NCI-H1436 treated with DMSO at 0.1 percent for 48 hours (cell line): ENCODE measurements at places on chromosomes 3 and 15.

DNA sequence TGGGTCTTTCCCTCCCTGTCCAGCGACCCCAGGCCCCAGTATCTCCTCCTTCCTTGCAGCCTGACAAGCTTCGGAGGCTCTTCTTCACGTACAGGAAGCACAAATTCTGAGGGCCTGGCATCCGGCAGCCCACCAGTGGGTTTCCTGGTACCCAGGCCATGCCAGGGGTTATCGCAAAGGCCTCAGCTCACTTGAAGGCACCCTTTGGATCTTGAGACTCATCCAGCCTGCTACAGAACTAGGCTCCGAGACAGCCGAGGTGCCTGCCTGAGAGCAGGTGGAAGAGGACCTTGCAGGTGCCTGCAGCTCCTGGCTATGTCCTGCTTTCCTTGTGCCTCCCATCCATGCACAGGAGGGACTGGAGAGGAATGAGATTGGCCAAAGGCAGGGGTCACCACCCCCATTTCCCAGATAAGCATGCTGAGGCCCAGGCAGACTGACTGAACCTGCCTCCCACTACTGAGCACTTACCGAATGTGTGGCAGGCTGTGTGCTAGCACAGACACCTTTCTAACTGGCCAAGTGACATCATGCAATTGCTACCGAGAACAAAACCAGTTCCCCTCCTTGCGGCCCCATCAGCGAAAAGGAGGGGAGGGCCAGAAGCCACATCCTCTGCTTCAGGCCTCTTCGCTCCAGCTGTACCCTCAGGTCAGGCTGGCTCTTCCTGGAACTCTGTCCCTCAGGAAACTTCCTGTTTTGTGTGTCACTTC is 11.2 kb downstream of the SH2D7 start:
- DNase-seq = no peak

DNA sequence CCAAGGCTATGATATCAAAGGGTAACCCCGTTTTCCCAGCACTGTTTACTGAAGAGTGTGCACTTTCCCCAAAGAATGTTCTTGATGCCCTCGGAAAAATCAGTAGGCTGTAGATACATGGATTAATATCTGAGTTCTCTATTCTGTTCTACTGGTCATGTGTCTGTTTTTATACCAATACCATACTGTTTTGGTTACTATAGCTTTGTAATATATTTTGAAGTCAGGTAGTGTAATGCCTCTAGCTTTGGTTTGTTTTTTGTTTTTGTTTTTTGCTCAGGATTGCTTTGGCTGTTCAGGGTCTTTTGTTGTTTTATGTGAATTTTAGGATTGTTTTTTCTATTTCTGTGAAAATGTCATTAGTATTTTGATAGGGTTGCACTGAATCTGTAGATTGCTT is 95.1 kb downstream of the PLD1 start:
- no peak for DNase-seq

DNA sequence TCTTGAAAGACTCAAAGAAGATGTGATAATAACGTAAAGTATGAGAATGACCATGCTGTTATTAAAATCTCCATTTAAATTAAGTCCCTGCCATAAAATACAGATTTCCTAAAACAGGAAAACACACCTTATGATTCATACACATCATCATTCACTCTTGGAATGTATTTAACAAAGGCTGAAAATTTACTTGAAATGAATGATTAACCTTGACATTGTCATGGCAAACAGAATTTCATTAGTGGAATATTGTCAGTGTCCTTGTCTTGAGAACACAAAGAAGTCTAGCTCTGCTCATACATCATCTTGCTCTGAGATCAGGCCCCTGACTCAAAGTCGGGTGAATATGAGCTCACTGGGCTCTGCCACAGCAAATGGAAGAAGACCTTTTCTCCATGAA is 313.9 kb downstream of the FGF12 start:
- DNase-seq = no peak

DNA sequence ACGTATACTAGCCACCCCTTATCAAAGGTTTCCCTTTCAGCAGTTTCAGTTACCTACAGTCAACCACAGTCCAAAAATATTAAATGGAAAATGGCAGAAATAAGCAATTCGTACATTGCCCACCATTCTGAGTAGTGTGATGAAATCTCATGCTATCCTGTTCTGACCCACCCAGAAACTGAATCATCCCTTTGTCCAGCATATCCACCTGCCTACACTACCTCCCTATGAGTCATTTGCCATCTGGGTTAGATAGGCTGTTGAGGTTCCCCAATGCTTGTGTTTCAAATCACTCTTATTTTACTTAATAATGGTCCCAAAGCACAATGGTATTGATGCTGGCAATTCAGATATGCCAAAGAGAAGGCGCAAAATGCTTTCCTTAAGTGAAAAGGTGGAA is 15.3 kb upstream of the PHC3 start:
- DNase-seq = no peak

DNA sequence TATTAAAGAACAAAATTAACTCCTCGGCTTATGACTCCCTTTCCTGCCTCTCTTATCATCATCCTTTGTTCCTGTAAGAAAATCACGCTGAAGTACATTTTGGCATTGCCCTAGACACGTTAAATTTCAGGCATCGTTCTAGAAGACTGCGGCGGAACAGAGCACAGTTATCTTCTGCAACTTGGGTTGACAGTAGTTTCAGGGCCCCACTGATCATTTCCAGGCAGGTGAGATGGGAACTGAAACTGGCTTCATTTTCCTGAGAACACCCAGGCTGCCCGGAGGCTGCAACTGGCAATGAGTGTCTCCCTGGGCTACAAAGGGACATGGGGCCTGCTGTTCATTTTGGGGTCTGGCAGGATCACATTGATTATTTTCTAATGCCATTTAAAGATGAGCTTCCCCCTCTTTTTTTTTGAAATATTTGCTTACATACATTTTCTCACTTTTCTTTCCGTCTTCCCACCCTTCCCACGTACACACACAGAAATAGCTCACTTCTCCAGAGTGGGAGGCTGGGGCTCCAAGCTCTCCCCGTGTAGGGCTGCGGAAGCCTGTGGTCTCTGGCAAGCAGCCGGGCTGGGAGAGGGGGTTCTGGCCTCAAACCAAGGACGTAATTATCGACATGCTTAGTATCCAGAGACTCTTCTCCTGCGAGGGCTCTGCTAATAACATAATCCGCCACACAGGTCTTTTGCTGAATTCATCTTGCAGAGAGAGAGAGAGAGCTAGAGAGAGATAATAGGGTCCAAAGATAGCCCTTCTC is 267.4 kb downstream of the ABHD5 start:
- no peak for DNase-seq

DNA sequence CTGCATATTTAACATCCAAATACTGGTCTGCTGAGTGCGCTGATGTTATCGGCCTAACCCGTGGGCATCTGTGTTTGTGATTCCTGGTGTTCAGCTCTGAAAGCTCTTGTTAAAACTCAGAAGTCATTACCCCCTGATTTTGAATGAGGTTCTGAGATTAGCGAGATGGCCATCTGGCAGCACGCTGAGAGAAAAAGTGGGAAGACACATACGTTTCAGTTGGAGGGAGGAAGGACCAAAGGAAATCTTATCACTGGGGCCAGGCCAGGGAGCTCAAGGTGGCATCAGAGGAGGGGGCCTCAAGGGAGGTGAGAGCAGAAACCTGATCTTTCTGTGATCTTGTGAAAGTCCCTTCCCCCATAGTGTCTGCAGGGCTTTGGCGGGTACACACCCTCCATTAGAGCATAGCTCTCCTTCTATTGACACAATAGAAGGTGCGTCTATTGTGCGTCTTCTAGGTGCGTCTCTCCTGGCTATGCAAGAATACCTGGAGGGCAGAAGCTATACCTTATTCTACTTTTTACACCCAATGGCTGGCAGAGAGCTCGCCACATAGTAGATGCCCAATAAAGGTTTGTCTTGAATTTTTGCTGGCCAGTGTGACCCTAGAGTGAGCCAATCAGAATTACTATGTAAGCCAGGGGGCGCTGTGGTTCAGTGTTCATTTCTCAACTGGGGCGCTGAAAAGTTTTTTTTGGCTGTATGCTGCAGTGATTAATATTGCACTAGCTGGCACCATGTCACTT is 182.4 kb downstream of the SHQ1 start:
- no peak for DNase-seq

DNA sequence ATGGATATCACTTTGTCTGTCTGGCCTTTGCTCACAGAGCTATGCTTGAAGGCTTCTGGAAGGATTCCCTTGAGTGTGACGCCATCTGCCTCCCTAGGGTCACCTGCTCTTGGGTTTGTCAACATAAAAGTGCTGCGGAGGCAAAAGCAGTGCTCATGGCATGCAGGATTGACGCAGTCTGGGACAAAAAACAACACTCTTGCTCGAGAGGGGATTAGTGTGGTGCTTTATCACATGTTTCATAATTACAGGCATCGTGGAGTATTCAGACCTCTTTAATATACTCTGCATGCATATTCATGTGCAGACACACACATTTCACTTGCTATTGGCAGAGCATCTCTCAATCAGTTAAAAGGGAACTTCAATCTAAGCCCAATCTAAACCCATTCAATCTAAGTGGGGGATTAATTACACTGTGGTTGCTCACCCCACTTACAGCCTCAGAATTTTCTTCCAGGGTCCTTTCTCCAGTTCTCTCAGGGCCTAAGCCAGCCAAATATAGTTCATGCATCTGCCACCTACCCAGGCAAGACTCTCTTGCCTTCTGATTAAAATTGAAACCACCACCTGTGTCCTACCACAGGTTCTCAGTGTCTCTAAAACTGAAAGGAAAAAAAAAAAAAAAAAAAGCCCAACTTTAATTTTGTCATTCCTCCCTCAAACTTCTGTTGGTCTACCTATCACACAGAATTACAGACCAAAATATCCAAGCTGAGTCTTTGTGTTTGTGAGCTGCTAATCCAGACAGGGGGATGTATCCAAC is 75.6 kb downstream of the BFSP2 start:
- DNase-seq = peak; percentile 99

DNA sequence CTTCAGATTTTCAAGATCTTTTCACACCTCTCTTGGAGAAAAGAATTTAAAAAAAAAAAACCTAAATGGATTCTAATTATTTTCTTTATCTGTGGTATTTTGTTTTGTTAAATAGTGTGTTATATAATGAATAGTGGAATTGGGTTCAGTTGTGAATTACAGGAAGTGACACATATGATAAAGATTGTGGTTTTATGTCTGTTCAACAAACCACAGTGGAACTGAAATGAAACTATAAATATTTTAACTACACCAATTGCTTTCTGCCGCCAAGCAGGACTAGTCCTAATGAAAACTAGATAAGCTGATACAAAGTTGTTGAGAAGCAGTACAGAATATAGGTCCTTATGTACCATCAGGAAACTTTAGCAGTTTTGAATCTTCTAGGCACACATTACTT is 121.6 kb downstream of the UBE2E2 start:
- no peak for DNase-seq

DNA sequence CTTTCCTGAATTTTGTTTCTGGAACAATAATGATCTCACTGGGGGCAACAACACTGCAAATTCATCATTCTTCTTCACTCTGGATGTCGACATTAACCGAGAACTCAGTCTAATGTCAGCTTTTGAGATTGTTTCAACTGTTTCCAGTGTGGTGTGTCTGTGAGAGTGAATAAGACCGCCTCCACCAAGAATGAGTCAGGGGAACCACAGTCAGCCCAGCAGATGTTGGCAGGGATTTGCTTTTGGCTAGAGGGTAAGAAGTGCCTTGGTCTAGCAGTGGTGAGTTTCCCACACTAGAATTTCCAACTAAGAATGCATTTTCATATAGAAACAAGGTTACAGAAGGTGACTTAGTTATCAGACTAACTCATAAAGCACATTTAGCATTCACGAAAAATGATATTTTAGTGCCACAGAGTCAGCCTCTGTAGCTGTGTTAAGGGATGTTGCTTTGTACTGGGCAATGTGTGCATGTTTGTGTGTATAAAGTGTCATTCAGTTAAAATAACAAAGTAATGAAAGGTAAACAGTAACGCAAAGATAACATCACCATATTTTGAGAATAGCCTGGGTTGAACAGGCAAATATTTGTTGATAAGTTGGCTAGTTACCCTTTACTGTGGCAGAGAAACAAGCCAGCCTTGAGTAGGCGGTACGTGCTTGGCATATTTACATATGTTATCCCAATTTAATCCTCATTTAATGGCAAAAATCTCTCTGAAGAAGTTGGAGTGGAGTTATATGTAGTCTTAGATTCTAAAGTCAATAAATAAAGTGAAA is 33.8 kb downstream of the DRD3 start:
- no peak for DNase-seq

- no peak for DNase-seq
Observed at GRCh38 chr3:38521391-38521987, 25.3 kb downstream of the EXOG start.

DNA sequence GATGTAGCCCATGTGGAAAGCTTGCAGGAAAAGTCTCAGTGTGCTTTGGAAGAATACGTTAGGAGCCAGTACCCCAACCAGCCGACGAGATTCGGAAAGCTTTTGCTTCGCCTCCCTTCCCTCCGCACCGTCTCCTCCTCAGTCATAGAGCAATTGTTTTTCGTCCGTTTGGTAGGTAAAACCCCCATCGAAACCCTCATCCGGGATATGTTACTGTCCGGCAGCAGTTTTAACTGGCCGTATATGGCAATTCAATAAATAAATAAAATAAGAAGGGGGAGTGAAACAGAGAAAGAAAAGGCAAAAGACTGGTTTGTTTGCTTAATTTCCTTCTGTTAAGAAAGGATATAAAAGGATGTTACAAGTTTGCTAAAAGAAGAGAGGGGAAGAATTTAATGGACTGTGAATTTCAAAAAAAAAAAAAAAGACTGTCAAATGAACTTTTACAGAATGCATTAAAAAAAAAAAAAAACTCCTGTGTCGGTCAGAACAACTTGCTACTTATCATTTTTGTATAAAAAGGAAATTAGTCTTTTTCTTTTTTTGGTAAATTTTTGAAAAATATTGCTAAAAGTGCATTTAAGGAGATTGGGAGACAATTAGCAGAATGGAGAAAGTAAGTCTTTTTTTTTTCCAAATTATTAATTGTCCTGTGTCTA is 7.0 kb downstream of the NR2F2 start:
- DNase-seq = no peak

DNA sequence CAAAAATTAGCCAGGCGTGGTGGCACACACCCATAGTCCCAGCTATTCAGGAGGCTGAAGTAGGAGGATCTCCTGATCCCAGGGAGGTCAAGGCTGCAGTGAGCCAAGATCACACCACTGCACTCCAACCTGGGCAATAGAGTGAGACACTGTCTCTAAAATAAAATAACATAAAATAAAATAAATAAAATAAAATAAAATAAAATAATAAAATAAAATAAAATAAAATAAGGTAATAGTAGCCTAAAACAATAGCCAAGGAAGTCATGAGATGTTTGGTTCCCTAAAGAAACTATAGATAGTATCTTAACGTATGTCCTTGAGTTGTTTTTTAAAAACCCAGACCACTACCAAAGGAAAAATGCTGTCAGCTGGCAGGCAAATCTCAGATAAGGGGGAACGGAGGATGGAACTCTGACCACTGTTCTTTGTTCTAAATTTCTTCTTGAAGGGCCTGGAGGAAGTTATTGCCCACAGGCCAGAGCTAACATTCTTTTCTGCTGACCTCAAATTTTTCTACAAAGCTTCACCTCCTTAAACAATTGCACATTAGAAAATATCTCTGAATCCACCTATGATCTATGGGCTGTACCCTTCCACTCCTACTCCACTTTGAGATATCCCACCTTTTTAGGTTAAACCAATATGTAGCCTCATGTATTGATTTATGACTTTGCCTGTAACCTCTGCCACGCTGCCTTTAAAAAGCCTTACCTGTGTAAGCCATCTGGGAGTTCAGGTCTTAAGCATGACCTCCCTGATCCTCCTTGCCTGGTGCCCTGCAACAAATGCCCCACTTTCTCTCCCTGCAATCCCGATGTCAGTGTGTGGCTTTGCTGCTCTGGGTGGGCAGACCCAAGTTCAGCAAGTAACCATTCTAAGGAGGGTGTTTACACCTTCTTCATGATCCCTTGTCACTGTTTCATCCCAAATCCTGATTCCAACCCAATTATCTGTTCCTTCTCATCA is 126.2 kb upstream of the BHLHE40 start:
- DNase-seq = no peak
